ENCODE measurements at places on chromosomes 16 and 17.
A peak's percentile ranks its signal among the peaks of the same experiment; 100 is the strongest.

GRCh38 chr17:48930435-48930873 lies 14.2 kb downstream of the SNF8 start:
- DNase-seq, result no peak

GRCh38 chr16:72721981-72722380 lies 325.9 kb downstream of the ZFHX3 start:
- peak; percentile 8 for DNase-seq

- DNase-seq, result no peak
Measured at GRCh38 chr16:73140929-73141328, 93.0 kb upstream of the ZFHX3 start.

DNA sequence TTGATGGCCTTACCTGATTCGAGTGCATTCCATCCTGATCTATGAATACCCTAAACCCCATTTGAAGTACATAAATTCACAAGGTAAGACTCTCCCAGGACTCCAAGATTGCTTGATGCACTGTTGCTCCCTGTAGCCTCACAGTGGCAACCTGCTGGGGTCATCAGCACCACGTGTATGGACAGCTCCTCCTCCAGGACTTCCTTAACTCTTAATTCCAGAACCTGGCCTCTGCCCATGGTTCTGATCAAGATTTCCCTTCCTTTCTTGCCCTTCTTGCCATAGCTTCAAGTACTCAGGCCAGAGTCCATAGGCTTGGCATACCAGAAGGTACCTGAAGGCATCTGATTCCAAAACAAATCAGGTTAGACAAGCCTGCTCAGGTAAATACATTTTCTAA lies 34.0 kb upstream of the NLK start:
- peak; percentile 88 for DNase-seq

DNA sequence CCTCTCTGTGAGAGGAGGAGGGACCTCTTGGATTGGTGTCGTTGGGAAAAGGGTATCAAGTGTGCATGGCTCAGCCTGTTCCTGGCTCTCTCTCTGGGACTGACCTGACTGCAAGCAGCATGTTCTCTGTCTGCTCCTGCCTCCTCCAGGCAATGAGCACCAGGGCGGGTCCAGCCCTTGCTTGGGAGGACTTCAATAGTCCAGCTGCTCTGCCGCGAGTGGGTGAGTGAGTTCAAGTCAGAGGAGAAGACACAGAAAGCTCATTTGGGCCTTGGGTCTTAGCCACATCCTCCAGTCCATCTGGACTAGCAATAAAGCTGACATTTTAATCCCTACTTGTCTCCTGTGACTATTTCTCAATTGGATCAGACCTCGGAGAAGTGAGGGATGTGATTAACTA lies 25.2 kb upstream of the TNS4 start:
- DNase-seq, result no peak

DNA sequence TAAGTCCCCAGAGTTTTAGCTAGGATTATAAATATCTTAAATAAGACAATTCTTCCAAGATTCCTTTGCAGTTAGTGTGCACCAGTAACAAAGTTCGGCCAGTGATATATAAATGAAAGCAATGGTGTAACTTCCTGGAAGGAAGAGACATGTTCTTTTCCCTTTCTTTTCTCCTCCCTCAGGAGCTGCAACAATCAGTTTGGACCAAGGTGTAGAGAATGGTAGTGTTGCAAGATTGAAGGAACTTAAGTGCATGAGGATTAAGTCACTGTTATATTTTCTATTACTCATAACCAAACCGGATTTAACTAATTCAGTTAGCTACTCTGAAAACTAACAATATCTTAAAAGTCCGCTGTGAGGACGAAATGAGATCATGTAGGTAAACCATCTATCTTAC lies 68.9 kb upstream of the KCNJ16 start:
- DNase-seq, result no peak

- DNase-seq, result no peak
Measured at GRCh38 chr17:63483038-63483437, 6.2 kb downstream of the ACE start.

DNA sequence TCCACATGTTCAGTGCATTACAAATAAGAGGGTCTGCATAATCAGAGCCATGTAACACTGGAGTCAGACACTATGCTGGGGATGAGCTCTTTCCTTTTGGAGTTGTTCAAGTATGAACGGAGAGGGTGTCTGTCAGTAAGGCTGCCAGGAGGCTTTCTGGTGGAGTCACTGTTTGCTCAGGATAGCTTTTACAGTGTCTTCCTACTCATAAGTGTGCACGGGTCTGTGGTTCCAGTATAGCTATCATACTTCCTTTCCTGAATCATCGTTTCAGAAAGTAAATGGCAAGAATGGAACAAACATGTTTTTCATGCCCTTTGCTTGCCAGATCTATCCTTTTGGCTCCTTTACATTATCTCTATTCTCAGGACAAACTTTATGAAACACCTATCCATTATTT lies 152.7 kb upstream of the CDH11 start:
- no peak for DNase-seq

DNA sequence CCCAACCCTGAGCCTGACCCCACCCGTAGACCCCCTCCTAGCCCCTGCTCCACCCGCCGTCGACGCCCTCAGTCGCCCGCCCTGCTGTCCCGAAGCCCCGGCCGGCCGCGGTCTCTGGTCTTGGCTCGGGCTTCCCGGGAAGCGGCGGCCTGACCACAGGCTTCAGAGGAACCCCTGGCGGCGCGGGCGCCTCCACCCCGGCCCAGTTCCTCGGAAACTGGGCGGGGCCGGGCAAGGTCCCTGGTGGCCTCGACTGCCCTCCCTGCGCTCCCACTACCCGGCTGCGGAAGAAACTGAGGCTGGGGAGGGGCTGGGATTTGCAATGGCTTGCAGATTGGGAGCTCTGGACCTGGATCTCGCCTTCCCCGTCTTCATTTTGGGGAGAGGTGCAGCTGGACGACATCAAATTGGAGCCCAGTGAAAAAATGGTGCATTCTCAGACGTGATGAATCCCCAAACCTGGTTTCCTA lies 692 bp upstream of the SOCS1 start:
- DNase-seq, result peak; percentile 71

DNA sequence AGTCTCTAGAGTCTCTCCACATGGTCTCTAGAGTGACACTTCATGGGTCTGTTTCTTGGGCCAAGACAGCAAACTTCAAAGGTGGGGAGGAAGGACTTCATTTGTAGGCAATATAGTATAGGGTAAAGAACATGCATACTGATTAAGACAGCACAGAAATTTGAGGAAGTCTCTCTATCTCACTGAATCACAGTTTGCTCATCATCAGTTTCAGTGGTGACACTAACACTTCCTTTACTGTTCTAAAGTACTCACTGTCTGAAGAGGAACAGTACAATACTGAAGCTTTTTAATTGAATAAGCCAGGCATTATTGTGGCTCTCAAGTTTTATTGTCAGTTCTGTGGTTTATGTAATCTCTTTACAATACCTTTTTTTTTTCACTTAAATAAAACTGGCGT lies 656.4 kb upstream of the CDH8 start:
- no peak for DNase-seq

DNA sequence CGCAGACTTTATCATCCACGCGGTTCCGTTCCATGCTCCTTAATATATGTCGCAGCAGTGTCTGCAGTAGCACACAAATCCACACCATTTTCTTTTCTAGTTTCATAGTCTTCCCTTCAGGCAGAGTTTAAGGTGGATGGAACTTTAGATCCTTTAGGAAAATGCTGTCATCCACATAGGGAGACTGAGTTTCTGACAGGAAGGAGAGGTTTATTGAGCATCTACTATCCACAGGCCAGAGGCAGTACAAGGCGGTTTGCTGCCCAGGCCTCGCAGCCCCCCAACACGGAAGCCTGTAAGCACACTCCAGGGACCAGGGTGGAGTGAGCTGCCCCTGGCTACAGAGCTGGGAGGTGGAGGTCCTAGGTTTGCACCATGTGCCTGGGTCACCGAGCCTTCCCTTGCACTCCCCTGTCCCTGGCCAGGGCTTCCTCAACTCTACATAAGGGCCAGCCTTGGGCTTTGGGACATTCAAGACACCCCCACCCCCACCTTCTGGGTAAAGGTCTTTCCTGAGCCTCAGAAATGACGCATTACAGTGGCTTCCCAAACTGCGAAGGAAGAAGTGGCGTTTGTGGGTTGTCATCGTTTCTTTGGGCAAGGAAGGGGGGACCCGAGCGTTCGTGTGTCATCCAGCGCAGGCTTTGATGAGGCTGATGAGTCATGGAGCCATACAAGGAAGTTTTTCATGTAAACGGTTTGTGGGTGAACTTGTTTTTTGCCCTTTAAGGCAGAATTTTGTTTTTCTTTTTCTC lies 146.5 kb upstream of the PLCG2 start:
- no peak for DNase-seq

DNA sequence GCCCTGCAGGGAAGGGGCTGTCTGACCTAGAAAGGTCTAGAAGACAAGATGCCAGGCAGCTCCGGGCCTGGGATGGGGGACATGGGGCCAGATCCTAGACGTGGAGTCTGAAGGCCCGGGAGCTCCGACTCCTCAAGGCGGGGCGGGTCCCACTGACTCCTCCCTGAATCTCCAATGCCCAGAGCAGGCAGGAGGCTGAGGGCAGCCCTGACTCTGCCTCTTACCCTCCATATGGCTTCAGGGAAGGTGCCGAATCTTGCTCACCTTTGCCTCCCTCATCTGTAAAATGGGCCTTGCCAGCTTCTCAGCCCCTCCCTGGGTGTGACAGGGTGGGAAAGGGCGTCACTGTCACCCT lies 14.8 kb downstream of the VASN start:
- no peak for DNase-seq

- no peak for DNase-seq
Measured at GRCh38 chr17:37750768-37751475, 6.1 kb upstream of the HNF1B start.

DNA sequence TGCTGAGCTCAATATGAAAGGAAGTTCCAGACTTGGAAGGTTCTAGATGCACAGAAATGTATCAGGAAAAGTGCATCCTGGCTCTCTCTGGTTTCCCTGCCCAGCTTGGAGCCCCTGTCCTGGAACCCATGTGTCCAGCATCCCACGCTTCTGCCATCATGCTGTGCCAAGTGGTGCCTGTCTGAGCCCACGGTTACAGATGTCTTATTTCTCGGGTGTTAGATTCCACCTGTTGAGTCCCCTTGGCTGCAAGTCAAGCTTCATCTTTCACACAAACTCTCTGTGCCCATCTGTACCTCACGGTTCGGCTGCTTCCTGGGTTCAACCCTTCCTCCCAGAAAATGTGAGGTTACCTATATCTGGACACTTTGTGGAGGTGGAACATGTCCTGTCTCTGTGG lies 22.5 kb downstream of the OR1D5 start:
- no peak for DNase-seq

DNA sequence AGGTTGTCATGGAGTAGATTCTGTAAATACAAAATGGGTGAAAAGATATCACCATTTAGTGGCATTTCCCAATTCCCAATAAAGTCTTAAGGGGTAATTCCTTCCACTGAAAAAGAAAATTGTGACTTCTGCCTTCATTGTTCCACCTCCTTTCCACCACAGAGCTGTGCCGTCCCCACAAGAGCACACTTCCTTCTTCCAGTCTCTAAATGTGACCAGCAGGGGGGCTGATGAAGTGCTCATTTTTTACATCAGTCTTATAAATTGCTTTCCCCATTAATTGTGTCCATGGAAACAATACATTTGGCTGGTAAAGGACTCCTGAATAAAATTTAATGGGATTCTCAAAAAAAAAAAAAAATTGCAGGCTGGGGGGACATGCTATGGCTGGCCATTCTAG lies 260.8 kb upstream of the PSMD7 start:
- peak; percentile 52 for DNase-seq

GRCh38 chr17:27456681-27457359 lies 572 bp downstream of the KSR1 start:
- no peak for DNase-seq

- DNase-seq, result peak; percentile 53
Measured at GRCh38 chr17:38751144-38751807, 1.3 kb upstream of the PSMB3 start.

DNA sequence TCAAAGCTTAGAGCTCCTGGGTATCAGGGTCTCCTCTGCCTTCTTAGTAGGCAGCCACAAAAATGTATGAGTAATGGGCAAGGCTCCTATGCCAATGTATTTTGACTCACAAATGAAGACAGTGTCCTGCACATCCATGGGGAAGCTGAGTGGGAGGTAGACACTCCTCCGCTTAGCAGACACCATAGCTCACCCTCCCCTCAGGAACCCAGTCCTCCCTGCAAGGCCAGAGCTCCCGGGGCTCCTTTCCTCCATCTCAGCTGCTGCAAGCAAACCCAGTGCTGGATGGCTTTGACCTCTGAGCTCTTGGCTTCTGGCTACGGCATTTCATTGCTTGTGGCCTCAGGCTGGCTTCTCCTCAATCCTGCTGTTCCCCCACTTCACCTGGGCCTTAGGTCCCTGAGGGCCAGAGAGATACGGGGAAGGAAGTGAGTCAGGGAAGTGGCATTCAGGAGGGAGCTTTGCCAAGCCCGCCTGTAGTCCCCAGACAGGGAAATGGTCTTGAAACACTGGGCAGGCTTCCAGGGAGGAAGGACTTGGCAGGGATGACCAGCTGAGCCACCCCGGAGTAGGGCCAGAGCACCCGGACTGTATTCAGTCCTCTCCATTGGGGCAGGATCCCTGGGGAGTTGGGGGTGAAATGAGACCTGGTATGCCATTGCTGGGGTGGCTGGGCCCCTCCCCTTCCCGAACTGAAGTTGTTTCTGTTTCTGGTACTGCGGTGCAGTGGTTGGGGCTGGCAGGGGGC lies 4.5 kb downstream of the ABCC3 start:
- DNase-seq, result no peak

DNA sequence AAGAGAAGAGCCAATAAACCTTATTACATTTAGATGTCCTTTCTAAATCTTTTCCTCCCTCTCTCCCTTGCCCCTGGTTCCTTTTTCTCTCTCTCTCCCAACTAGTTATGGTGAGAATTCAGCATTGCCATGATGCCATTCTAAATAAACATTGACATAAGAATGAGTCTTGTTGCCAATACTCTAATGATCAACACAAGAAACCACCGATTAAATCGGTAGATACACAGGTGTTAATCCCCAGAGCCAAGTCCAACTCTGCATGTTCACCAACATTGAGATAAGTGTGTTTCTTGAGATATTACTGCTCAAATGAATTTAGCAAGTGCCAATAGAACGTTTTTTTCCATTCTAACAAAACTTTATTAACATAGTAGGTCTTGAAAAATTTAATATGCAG lies 412.1 kb downstream of the KCNJ2 start:
- no peak for DNase-seq

GRCh38 chr17:77127735-77128361 lies 12.9 kb upstream of the SEC14L1 start:
- no peak for DNase-seq

GRCh38 chr16:50694206-50694605 lies 800 bp downstream of the NOD2 start:
- DNase-seq, result no peak

DNA sequence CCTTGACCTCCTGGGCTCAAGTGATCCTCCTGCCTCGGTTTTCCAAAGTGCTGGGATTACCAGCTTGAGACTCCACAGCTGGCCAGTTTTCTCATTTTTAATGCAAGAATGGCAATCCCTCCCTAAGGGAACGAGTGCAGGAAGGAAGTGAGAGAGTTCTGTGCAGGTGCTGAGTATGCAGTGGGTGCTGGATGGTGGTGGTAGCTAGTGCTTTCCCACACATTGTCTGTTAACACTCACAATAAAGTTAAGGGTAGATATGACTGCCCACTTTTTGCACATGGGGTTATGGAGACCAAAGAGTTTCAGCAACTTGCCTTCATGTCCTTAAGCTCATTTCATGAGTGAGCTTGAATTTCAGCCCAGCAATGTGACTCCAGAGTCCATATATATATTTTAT lies 18.5 kb downstream of the RGS9 start:
- DNase-seq, result no peak

- DNase-seq, result no peak
Measured at GRCh38 chr17:35235917-35236316, 7.0 kb upstream of the SLFN5 start.

Data from neural progenitor cell (in vitro differentiated cells).